ENCODE measurements at places on chromosomes 6 and 20.
A peak's percentile ranks its signal among the peaks of the same experiment; 100 is the strongest.

GRCh38 chr20:19382386-19383340 lies 170.2 kb downstream of the SLC24A3 start:
- no peak for DNase-seq

GRCh38 chr20:58447511-58448391 lies 58.7 kb downstream of the VAPB start:
- peak; percentile 68 for DNase-seq

DNA sequence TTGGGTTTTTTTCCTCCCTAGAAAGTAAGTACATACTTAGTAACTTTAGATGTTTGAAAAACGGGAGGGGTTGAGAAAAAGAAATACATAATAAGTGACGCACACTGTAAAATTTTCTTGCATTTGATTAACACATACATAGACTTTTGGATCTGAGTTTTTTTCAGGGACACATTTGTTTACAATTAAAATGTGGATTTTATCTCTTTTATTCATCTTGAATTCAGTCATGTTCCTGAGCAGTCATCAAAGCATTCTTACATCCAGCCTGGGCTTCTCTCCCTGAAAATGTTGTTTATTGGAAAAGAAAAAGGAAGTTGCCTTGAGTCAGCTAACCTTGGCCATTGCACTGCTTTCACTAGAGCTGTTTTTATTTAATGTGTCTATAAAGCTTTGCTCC lies 8.7 kb upstream of the RPP40 start:
- DNase-seq, result no peak

GRCh38 chr6:160424256-160424655 lies 76.1 kb downstream of the SLC22A3 start:
- no peak for DNase-seq

DNA sequence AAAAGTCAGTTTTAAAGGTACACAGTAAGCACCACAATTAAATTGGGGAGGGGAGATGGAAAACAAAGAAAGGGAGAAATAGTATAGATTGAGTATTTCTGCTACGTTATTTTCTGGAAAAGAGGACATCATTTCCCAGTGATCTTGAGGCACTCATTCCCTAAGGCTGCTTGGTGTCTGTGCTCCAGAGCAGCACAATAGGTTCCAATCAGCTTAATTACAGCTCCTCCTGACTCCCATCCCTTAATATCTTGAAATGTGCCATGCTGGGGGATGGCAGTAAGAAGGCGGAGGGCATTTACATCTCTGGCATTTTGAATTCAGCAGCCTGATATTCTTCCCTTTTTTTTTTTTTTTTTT lies 39.5 kb upstream of the BEND3 start:
- DNase-seq, result no peak

- DNase-seq, result no peak
Measured at GRCh38 chr20:9053108-9053507, 15.8 kb upstream of the PLCB4 start.

DNA sequence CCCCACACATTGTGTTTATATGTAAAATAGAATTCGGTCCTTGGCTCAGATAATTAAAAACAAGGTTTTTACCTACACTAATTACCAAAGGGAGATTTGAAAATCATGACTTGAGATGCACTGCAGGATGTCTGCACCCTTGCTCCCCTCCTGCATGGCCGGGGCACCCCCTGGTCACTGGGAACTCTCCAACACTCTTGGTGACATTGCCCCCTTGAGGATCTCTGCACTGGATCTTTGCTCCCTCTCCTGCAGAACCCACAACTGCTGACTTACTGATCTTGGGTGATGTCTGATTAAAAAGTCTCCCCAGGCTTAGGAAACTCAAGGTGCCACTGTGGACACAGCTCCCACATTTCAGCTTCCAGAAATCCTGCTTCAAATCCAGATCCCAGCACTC lies 17.1 kb upstream of the CSNK2A1 start:
- no peak for DNase-seq

- DNase-seq, result no peak
Measured at GRCh38 chr20:57530327-57530981, 5.5 kb upstream of the CTCFL start.

- DNase-seq, result peak; percentile 28
Measured at GRCh38 chr6:44275749-44276648, 5.7 kb downstream of the TMEM151B start.

DNA sequence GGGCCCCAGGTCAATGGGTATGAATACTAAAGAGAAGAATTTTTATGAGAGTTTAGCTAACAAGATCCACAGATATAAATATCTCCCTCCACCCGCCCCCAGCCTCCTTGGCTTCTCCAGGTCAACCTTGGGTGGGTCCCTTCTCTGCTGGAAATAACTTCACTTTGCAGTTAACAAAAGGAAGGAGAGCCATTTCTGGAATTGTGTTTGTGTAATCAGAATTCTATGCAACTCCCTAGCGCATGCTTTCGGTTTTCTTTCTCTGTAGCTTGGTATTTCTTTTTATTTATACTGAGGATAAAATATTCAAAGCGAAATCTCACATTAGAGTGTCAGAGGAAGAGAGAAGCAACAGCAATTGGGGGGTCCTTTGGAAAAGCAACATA lies 27.1 kb downstream of the RIPOR2 start:
- DNase-seq, result no peak

DNA sequence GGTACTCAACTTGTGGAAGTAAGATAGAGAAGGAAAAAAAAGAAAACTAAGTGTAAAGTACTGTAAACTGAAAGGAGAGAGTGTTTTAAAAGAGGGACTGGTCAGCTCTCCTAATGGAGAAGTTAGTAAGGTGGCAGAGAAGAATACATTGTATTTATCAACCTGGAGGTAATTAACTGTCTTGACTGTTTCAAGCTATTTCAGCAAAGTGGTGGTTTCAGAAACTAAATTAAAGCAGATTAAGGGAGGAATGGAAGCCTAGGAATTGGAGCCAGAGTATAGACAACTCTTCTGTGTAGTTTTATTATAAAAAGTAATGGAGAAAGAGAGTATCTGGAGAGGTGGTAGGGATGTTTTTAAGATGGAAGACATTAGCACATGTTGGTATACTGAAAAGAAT lies 2.7 kb upstream of the PHF10 start:
- no peak for DNase-seq

DNA sequence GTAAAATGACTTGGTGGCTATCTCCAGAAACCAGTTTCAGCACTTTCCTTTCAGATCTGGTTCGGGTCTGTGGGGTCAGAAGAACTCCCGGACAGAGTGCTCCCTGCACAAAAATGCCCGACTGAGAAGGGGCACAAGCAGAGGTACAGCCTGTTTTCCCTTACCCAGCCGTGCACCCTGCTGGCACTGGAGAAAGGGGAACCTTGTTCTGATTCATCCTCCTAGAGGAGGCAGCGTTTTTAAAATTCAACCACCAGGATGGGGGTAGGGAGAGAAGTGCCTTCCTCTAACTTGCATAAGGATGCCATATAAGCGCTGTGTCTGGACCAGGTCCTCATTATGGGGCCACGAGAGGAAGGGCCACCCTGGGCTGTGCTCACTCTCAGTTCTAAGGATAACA lies 17.6 kb downstream of the RIMS4 start:
- DNase-seq, result peak; percentile 50

DNA sequence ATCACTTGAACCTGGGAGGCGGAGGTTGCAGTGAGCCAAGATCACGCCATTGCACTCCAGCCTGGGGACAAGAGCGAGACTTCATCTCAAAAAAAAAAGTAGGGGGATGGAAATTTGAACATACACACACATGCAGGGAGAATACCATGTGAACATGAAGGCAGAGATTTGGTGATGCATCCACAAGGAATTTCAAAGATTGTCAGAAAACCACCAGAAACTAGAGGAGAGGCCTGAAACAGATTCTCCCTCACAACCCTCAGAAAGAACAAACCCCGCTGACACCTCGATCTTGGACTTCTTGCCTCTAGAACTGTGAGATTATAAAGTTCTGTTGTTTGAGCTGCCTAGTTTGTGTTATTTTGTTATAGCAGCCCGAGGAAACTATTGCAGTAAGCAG lies 125.5 kb downstream of the GPX5 start:
- DNase-seq, result no peak

- peak; percentile 87 for DNase-seq
Measured at GRCh38 chr6:35049900-35050756, 91.0 kb downstream of the TCP11 start.

DNA sequence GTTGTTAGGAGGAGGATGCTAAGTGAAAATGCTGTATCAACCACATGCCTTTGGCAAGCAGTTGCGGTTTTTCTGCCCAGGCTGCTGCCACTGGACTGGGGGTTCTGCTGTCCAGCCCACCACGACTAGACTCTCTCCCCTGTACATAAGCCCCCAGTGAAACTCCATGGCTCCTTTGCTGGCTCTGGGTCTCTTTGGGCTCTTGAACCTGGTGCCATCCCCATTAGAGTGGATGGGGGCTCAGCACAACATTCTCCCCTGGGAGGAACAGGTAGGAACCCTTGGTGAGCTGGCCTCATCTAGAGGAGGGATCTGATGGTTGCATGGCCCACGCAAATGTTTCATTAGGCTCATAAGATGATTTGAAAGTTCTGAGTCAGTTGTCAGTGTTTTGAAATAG lies 204.8 kb upstream of the KCNG1 start:
- no peak for DNase-seq

GRCh38 chr6:2072453-2072852 lies 173.0 kb downstream of the GMDS start:
- DNase-seq, result no peak

DNA sequence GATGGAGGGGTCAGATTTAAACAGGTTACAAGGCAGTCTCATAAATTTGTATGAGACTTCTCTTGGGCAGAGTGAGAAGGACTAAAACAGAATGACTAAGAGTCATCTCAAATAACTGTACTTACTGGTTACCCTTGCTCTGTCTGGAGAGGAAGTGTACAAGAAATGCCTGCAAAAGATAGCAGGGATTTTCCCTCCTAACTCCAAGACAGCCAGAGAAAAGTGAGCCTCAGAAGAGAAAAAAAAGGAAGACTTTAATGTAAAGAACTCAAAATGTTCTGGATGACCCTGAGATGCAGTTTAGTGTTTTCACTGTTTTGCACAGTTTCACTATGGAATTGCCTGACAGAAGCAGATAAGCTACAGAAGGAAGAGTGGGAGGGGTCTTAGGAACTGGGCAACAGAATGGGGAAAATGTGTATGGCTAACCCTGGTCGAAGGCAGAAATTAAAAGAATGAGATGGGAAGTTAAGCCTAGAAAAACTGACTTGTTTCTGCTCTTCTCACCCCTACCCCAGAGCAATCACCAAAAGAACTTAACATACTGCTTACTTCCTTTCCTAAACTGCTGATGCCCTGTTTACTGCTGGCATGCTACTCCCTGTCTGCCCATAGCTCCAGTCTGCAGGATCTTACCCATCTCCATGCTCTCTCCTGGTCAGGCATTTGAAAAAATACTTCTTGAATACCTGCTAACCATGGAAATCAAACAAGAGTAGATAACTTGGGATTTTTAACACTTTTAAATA lies 98.1 kb upstream of the MARCKS start:
- peak; percentile 82 for DNase-seq

DNA sequence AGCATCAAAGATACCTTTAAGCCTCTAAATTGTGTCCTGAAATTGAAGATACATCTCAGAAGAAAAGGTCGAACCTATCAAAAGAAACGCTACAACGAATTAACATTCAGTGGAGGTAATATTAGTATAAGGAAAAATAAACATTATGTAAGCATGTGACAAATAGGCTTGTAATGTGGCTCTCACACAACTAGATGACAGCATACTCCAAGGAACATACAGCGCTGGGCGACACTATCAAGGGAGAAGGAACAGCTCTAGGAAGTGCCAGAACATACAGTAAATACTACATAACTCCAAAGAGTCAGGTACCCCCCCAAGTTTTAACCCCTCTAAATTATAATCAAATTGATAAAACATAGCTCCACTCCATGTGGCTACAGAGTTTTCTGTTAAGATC lies 103.5 kb downstream of the LAMP5 start:
- peak; percentile 42 for DNase-seq

GRCh38 chr6:21666201-21666691 lies 72.7 kb downstream of the SOX4 start:
- peak; percentile 17 for DNase-seq

DNA sequence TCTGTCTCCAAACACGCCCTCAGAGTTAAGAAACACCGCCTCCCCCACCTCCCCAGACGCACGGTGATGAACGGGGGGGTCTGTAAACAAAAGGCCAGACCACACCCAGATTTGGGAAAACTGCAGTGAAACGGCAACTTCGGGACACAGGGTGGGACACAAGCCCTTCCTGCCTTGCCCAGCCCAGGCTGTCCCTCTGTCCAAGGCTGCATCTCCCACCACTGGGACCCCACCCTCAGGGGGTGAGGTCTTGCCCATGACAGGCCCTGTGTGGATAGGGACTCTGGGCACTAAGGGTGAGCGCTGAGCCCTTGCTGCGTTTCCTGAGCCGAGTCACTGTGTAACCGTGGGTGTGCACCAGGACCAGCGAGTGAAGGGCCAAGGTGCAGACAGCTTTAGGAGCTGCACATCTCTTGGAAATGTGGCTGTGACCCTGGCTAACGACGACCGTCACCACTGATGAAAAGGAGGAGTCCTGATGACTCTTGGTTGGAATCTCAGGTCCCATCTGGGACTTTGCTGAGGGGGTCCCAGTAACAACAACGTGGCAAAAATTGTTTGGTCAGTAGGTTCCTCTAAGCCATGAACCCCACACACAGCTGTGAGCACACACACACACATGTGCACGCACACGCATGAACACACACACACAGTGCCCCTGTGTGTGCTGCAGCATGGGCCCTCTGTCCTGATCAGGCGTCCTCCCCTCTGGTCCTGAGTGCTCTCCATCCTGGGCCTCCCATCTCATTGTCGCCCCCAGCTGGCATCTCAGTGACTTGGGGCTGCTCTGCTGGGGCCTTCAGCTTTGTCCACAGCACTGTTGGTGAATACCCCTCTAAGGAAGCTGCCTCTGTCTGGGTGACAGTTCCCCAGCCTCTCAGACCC lies 100.6 kb downstream of the RAMACL start:
- no peak for DNase-seq

DNA sequence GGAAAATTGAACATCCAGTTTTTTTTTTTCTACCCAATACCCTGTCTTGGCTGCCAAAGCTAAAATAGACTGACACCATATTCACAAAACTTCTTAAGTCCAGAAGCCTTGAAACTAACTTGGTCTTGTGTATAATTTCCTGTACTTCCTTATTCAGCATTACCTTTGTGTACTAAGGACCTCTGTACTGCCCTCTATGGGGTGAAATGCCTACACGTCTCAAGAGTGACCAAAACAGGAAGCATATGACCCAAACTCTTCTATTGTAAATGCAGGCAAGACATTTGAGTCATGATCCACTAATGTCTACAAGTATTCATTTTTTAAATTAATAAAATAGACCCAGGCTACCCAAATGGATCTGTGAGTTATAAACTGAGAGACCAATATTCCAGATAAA lies 50.4 kb downstream of the HMGCLL1 start:
- peak; percentile 33 for DNase-seq

DNA sequence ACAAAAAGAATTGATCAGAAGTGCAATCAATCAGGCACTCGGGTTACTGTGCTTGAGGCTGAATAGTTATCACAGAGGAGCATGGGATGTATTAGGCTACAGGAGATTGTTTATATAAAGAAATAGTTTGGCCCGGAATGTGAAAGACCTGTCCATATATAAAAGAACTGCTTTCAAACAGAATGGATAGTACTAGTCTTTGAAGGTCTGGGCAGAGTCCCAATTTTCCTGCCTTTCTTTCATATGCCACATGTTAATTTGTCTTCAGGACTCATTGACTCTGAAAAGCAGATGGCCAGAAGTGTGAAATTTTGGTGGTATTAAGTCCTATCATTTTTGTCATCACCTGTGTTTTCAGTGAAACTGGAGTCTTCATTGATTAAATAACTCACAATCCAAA lies 314.5 kb downstream of the EYA4 start:
- no peak for DNase-seq
